ENCODE measurements at places on chromosomes 2 and 18.

DNA sequence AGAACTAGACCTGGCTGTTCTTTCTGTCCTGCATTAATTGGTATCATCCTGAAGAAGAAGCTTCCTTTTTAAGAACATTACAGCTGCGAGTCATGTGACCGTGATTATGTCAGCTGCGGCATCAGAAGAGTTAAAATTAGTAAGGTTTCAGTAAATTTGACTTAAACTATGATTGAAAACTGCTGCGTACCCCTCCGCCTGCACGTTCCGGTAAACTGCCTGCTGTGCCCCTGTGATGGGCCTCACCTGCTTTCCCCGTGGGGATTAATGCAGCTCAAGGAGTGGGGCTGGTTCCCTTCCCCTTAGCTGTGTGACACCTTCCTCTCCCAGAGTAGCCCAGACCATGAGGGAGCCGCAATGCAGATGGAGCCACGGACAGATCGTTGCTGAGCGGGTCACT lies 36.1 kb upstream of the MYO3B start:
- no peak for DNase-seq

GRCh38 chr2:60554646-60555065 lies 1.2 kb upstream of the BCL11A start:
- no peak for DNase-seq

GRCh38 chr2:95115418-95115817 lies 6.2 kb downstream of the MRPS5 start:
- DNase-seq, result peak; percentile 62

- DNase-seq, result no peak
Measured at GRCh38 chr2:30234180-30234971, 3.0 kb downstream of the LBH start.

- DNase-seq, result no peak
Measured at GRCh38 chr2:99899058-99899855, 243.1 kb downstream of the AFF3 start.

DNA sequence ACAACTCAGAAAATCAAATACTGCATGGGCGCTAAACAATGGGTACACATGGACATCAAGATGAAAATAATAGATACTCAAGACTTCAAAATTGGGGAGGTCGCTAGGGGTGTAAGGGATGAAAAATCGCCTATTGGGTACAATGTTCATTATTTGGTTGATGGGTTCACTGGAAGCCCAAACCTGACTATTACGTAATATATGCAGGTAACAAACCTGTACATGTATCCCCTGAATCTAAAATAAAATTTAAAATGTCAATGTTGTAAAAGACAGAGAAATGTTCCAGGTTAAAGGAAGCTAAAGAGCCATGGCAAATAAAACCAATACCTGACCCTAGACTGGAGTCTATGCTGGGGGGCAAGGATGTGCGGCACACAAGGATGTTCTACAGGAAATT lies 80.4 kb upstream of the CCBE1 start:
- DNase-seq, result no peak

DNA sequence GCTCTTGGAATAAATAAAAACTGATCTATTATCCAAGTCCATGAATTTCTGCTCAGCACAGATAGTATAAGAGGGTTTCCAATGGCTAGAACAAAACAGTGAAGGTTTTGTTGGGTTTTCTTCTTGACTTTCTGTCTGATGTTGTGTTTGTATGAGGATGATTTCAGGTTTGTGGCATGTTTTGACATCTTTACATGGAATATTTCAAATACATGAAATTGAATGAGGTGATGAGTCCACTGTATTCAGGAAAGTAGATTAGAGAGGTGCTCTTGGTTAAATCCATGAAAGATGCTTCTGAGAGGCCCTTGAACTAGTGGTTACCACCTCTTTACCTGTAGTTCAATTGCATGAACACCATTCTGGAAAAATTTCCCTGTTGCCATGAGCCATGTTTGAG lies 84.3 kb downstream of the RAPGEF4 start:
- no peak for DNase-seq

Data from activated T-cell treated with anti-CD3 and anti-CD28 coated beads for 4 hours (primary cell).